Activated T-cell treated with anti-CD3 and anti-CD28 coated beads for 48 hours (primary cell): ENCODE measurements at places on chromosomes 12 and 14.

DNA sequence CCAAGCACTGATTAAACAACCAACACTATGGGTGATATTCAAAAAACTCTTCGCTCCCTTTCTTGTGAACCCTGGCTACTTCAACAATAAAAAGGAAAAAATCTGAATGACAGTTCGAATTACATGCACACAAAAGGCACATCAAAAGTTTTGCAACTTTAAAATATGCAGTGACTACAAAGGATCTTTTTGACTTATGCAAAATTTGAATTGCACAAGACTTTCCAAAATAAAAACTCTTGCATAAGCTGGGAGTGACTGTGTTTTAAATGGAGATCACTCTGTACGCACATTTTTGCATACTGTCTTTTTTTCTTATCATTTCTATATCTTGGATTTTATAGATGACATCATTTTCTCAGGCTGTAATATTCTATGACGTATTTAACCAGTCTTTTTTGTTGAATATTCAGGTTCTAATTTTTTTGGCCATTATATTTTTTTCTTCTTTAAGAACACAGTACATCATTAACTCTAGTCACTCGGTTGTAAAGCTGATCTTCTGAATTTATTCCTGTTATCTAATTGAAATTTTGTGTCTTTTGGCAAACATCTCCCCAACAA lies 667.6 kb upstream of the TBX3 start:
- DNase-seq: no peak

DNA sequence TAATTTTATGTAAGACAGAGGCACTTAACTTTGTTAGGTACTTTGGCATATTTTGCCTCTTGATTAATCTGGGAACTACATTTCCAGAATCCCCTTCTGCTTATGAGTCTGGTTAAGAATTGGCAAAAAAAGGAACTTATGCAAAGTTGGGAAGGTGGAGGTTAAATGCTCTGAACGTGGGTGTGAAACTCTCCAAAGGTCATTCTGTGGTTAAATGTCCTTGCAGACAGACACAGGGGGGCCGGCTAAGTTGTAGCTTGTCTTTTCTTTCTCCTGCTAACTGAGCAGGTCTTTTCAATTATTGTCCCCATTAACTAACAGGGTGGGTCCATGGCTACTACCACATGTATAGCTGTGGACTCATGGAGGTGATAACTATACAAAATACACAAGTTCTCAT lies 248.6 kb upstream of the NOVA1 start:
- no peak for DNase-seq

GRCh38 chr14:68372368-68372767 lies 420.5 kb downstream of the ZFP36L1 start:
- DNase-seq: no peak

DNA sequence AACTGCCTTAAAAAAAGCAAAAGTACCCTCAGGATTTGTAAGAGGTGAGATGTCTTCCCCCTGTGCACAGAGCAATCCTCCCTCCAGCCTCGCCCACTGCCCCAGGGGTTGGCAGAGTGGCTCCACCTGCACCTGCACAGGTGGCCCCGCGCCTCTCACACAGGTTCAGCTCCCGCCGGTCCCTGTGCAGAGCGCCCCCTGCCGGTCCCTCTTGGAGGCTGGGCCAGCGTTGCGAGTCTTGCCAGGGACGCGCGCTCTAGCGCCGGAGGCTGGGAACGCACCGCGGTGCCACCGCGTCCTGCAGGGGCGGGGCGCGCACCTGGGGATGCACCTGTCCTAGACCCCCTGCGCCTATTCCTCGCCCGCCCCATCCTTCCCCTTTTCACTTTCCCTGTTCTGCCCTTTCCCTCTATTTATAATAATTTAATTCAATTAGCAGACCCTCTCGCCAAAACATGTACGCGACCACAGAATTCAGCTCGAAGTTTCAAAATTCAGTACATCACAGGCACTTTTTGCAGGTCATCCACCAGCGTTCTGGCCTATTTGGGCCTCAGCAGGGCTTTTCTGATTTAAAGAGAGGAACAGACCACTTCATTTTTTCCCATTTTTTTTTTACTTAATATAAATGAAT lies 618.6 kb downstream of the AACS start:
- peak; percentile 52 for DNase-seq

GRCh38 chr12:28089338-28089737 lies 100.9 kb upstream of the CCDC91 start:
- DNase-seq: no peak

DNA sequence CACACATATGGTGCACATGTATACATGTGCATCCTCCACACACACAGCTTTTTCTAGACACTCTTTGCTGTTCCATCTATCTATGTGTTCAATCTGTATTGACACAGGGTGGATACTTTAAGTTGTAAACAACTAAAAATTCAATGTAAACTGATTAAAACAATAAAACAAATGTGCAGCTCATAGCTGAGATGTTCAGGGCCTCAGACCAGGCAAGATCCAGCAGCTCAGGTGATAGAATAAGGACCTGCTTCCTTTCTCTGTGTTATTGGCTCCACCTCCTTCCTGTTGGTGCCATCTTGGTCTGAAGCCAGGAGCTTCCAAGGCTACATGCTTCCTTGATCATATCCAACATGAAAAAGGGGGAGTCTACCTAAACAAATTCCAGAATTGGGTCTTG lies 158.1 kb upstream of the RFLNA start:
- no peak for DNase-seq

GRCh38 chr14:89013698-89014568 lies 189.5 kb downstream of the TTC8 start:
- no peak for DNase-seq

- DNase-seq: no peak
Observed at GRCh38 chr14:68211421-68211820, 391.8 kb downstream of the RAD51B start.

DNA sequence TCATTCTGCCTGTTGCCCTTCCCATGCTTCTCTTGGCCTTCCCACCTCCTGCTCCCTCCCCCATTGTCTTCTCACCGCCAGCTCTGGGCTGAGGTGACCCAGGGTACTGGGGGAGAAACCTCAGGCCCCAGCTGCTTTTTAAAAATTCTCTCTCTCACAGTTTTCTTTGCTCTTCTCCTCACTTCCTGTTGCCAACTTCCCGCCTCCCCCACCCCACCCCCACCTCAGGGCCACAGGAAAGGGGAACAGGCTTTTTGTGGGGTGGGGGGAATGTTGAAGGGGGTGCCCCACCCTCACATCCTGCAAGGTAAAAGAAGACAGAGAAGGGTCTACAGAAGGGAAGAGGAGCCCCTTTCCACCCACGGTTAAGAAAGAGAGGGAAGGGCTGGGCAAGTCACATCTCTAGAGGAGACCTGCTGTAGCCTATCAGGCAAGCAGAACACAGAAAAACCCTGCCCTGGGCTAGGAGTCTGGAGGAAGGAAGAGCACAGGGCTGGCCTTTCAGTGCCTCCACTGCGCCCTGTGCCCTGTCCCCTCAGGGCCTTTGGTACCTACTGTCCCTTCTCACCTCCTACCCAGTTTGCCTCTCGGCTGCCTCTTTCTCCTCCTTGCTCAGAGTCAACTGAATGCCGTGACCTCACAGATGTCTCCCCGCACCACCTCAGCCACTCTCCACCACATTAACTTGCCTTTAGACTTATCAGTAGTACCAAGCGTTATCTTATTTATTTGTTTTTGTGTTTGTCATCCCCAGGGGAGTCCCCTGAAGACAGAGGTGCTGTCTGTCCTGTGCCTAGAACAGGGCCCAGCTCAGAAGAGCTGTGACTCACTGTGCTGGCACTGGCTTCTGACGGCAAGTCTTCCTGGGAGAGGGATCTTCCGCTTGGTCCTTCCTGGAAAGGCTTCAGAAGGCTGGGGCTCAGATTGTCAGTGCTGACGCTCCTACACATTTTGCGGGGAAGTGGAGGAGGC lies 1.7 kb downstream of the ARHGAP9 start:
- DNase-seq: no peak

GRCh38 chr12:52726451-52726850 lies 23.1 kb upstream of the KRT77 start:
- no peak for DNase-seq

- DNase-seq: no peak
Observed at GRCh38 chr12:6033546-6033945, 88.5 kb upstream of the ANO2 start.

DNA sequence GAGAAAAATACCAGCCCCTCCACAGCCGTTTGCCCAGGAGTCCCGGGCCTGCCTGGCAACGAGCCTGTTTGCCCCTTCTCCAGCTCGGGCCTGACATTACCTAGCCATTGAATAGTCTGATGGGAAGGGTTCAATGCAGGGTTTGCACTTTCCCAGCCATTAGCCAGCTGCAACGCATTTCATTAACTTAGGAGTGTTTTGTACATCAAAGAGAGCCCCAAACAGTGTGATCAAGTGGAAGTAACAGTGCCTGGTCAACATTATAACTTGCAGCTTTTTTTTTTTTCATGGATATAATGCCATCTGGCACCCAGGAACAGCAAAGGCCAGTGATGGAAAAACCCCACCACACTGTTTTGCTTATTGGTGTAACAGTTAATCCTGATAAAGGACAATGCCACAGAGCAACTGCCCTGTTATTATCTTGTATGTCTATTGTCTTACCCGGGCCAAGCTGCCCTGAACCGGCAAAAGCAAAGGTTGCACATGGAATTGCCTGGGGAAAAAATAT lies 38.0 kb downstream of the BTG1 start:
- DNase-seq: no peak

- no peak for DNase-seq
Observed at GRCh38 chr12:82852529-82852928, 165.8 kb downstream of the TMTC2 start.

- no peak for DNase-seq
Observed at GRCh38 chr14:73953731-73954130, 3.6 kb downstream of the COQ6 start.

GRCh38 chr14:54902521-54903420 lies at the start of gene GCH1:
Gene GCH1 (minus strand): TSS chr14:54902826. CDS start chr14:54902663, 163 bp downstream.
- peak; percentile 71 for DNase-seq

- no peak for DNase-seq
Observed at GRCh38 chr12:98121963-98122362, 393.4 kb upstream of the TMPO start.
